HEK293T (cell line): ENCODE measurements at places on chromosomes 11 and 22.

DNA sequence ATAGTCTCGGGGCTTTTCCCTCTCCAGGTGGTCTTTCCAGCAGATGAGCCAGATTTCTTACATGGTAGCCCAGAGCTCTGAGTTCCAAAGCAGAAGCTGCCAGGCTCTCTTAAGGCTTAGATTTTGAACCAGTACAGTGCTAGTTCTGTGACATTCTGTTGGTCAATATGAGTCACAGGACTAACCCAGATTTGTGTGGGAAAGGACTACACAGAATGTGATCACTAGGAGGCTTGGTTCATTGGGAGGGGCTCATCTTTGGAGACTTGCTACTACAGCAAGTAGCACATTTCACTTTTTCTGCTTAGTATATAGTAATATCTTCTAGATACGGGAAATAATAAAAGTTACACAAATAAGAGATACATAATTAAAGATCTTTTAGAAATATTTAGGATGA, 24.1 kb downstream of the RNF214 start:
- no peak for DNase-seq

GRCh38 chr11:122102426-122102825, 13.6 kb downstream of the BLID start:
- no peak for DNase-seq

DNA sequence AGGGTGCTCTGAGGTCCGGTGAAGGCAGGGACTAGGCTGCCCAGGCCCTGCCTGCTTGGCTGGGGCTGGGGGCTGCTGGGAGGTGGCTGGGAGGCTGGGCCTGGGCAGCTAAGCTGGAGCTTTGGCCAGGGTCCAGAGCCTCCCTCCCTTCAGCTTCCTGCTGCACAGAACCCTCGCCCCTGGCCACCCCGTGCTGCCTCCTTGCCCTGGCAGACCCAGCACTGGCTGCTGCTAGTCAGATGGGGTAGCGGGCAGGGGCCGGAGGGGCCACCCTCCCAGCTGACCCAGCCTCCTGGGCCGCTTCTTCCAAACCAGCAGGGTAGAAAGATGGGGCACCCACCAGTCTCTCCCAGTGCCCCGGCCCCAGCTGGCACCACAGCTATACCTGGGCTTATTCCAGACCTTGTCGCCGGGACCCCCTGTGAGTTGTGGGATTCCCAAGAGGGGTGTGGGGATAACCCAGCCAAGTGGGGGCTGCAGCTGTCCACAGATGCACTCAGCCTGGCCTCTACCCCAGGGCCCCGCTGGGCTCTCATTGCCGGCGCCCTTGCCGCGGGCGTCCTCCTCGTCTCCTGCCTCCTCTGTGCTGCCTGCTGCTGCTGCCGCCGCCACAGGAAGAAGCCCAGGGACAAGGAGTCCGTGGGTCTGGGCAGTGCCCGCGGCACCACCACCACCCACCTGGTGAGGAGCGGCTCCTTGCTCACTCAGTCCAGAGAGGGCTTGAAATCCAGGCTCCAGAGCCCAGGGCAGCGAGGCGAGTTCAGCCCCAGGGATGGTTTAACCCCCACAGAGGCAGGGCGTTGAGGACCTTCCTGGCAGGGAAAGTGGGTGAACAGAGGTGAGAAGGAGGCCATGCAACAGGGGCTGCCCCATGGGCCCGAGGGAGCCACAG, at the start of gene SYT8:
Gene SYT8 (plus strand): TSS at position 212 of the 892 bp plus-strand sequence. CDS start 116 bp downstream, at position 328.
- DNase-seq: no peak

GRCh38 chr11:113255096-113255495, 59.3 kb upstream of the TTC12 start:
- no peak for DNase-seq

DNA sequence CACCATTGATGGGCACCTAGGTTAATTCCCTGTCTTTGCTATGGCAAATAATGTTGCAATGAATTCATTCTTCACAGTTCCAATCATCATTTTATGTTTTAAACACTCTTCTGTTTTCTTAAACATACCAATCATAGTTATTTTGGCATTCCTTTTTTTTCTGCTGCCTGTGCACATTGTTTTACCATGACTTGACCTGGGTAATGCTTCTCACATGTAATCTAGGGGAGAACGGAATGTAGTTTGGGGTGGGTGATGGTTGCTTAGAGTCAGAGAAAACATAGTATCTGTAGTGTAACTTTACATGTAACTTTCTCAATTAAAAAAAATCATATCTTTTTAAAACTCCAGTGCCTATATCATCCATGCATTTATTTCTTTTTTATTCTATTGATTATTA, 1945.3 kb upstream of the RAG2 start:
- no peak for DNase-seq

DNA sequence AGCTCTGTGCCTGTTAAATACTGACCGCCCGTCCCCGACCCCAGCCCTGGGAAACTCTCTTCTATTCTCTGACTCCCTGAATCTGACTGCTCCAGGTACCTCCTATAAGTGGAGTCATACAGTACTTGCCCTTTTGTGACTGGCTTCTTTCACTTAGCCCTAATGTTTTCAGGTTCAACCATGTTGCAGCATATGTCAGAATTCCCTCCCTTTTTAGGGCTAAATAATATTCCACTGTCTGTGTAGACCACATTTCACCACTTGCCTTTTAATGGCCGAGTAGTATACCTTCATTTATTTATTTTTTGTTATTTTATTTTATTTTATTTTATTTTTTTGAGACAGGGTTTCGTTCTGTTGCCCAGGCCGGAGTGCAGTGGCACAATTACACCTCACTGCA, 100.6 kb downstream of the RPS6KA4 start:
- no peak for DNase-seq

- no peak for DNase-seq
Observed at GRCh38 chr11:66593303-66593635, 284 bp downstream of the CCS start.

DNA sequence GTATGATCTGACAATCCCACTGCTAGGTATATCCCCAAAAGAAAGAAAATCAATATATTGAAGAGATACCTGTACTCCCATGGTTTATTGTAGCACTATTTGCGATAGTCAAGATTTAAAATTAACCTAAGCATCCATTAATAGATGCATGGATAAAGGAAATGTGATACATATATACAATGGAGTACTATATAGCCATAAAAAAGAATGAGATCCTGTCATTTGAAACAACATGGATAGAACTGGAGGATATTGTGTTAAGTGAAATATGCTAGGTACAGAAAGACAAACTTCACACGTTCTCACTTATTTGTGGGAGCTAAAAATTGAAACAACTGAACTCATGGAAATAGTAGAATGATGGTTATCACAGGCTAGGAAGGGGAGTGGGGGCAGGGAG, 14.6 kb upstream of the HIPK3 start:
- DNase-seq: no peak

GRCh38 chr11:113979431-113979830, 4.5 kb downstream of the HTR3A start:
- DNase-seq: no peak

- DNase-seq: no peak
Observed at GRCh38 chr22:40121461-40121860, 56.3 kb upstream of the TNRC6B start.

GRCh38 chr11:10622957-10623791, 54.7 kb upstream of the LYVE1 start:
- no peak for DNase-seq

DNA sequence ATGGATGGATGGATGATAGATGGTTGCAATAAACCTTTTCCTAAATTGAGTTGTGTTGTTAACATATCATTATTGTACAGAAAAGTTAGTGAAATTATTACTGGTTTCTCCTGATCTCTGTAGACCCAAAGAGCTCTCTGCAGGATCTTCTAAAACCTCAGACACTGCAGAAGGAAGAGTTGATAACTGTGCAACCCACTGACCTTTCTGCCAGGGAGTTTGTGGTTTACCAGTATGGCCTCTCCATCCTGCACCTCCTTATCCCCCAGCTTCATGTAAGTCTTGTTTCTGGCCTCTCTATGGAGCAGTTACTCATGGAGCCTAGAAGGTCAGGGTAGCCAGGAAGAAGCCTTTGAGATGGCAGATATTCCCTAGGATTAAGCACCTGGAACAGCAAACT, 45.6 kb downstream of the BTG4 start:
- no peak for DNase-seq

DNA sequence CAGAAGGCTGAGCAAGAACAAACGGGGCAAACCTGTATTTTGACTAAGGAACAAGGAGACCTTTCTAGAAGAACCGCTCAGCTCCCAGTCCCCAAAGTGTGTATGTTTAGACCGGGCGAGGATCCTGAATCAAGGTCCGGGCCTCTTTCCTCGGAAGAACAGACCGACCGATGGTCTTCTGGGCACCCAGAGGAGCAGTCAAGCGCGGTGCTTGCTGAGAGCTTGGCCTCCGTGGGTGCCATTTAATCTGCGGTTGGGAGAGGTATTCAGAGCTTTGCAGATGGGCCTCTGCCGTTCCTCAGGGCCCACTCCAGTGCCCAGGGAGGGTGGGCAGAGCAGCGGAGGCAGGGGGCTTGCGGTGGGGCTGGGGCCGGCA, 26.5 kb upstream of the ATXN10 start:
- no peak for DNase-seq

DNA sequence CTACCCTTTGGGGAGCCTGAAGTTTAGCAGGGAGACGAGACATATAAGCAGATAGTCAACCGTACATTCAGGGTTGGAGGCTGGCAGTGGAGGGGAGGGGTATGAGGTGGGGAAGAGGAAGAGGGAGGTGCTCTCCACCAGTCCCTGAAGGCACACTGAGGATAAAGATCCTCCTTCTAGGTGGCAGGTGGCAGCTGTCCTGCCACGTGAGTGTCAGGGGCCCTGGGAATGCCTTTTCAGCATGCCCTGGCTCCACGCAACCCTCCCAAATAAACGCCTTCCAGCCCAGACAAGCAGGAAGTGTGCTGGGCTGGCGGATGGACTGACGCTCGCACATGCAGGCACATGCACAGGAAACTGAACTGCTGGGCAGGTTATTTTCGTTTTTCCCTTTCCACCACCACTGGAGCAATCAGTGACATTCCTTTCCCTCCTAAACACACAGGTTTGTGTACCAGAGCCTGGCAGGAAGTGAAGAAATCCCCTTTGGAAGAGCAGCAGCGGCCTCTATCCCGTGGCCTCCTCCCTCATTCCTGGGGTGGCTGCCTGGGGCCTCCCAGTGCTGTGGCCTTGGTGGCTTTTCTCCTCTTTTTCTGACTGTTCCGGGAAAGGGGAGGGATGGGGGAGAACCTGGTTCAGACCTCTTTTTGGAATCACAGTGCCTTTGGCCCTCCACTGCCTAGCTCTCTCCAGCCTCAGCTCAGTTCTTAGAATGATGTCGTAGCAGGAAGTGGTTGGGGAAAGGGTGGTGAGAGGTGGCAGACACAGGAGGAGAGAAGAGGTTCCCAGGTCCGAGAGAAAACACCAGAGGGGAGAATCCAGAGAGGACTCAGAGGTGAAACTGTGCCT, 157.0 kb upstream of the TIMP3 start:
- no peak for DNase-seq

DNA sequence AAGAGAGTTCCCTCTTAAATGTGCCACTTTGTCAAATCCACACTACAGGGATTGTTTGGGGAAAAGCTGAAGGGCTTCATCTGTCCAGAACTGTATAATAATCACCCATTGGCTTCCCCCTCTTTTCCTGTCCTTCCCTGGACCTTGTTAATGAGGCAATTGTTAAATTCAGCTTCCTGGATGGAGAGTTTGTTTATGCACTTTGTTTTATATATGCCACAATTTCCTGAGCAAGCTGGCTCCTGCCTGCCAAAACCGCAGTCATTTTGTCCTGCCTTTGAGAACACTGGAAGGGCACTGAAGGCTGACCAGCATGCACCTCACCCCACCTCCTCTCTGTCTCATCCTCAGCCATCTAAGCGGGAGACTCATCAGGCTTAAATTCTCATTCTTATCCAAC, 86.2 kb downstream of the MSANTD4 start:
- DNase-seq: no peak

DNA sequence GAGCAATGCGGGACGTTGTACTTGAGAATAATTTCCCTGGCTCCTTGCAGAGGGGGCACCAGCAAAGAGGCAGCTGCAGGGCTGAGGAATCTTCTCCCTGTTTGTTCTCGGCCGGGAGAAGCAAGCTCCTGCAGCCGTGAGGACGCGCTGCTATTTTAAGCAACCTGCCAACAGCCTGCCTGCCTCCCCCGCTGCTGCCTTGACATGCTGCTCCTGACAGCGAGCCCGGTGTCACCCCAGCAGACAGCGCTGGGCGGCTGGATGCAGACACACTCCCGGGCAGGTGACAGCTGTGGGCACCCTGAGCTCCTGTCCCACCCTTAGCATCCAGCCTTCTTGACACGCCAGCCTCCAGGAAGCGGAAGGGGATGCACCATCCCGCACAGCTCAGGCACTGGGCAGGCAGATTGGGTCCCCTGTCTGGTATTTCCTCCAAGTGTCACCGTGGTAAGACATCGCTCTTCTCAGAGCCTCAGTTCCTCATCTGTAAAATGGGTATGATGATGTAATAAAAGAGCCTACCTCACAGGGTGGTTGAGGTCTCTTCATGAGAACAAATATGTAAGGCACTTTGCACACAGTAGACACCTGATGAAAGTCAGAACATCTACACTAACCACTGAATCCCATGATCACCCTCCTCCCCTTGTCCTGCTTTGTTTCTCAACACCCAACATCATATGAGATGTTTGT, 530.6 kb downstream of the MN1 start:
- DNase-seq: no peak

DNA sequence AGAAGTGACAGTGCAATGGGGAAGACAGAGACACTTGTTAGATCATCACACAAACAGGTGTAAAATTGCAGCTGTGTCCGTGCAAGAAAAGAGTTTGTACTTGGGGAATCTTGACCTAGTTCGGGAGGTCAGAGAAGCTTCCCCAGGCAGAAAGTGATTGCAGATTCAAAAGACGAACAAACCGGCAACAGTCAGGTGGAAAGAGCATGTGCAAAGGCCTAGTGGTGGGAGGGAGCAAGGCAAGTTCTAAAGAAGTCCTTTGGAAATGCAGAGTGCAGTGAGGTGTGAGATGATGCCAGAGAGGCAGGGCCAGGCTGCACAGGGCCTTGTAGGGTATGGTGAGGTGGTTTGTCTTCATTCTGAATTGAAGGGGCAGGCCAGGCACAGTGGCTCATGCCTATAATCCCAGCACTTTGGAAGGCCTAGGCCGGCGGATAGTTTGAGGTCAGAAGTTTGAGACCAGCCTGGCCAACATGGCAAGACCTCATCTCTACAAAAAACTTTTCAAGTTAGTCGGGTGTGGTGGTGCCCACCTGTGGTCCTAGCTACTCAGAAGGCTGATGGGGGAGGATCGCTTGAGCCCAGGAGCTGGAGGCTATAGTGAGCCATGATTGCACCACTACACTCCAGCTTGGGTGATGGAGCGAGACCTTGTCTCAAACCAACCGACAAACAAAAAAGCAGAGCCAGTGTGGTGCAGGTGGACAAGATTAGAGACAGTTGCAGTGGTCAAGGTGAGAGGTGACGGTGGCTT, 1.9 kb upstream of the ESS2 start:
- no peak for DNase-seq

DNA sequence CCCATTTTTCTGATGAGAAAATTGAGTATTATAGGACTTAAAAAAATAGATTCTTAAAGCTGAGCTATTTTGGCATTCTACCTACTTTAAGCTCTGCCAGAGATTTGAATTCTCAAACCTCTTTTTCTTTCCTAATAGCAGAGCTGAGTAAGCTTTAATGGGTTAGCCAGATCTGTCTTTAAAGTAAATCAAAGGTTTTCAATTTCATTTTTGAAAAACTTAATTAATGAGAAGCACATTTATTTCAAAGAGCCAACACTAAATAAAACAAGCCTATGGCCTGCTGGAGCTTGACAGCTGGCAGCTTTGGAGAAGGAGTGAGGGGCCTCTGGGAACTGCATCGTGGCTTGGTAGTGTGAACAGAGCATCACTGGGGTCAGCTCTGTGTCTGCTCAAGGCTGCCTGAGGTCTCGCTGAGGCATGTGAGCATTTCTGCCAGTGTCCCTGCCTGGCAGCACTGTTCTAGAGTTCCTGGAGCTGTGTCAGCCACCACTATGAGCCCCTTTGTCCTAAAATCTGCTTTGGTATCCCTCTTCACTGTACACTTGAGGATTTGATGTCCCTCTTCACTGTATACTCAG, 50.4 kb upstream of the PRSS23 start:
- no peak for DNase-seq
